Activated T-helper 1 cell treated with anti-CD3 and anti-CD28 coated beads, Interleukin-12 subunit alpha, Interleukin-12 subunit beta, Interleukin-2, Interleukin-4 antibody, amounts not matched to agents 30 ng/mL and 10 ng/mL and 1 ng/mL, durations not matched to agents 14 hours and 24 hours and 36 hours (primary cell): ENCODE measurements at places on chromosomes 6 and 20. TPM values are rescaled to one million over a fixed set of nuclear protein-coding genes. Genes with fewer than 3 reads are reported as not detected.
A peak's percentile ranks its signal among the peaks of the same experiment; 100 is the strongest.

DNA sequence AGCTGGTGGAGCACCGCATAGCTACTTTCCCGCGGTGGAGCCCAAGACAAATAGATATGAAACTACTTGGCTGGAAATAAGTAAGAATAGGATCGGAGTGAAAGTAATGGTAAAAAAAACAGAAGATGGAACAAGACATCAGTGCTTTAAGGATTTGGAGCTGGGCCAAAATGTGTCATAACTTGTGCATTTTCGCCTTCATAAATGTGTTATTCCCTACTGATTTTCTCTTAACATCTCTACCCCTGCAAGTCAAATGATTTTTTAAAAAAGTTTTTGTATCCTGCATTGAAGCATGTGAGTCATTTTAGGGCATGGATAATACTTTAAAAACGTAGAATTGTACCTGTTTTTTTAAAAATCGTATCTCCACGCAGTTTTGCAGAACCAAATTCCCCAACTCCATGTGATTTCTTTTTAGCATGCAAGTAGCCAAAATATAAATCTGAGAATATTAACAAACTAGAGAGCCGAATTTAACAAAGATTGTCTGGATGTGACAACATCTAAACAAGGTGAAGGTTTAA, 882 bp upstream of the FAM184A start:
- no peak for DNase-seq

- no peak for DNase-seq
Measured at GRCh38 chr6:144335914-144336313, 50.8 kb downstream of the UTRN start.

Gene SLC4A11
- 3.2 and 3.3 TPM in 2 replicates for total RNA-seq

DNA sequence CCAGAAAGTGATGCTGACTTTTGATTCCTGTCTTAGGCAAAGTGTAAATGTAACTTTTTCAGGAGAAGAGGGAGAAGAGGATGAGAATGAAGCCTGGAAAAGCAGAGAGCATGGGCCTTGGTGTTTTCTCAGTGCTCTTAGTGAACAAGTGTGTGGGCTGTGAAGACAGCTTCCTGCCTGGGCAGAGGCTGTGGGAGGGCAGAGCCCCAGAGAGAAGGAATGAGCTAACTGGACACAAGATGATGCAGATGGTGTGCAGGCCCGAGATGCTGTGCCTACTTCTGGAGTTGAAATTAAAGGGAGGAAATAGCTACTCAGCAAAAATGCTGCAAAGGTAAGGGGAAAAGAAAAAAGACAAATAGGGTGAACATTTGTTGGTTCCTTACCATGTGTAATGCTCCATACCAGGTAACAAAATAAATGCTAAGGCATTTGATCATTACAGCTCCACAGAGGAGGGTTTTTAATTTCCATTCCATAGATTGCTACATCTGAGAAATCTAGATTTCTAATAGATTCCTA, 87.0 kb upstream of the CEP162 start:
- no peak for DNase-seq

- DNase-seq, result no peak
Measured at GRCh38 chr6:6780231-6780630, 191.7 kb downstream of the LY86 start.

DNA sequence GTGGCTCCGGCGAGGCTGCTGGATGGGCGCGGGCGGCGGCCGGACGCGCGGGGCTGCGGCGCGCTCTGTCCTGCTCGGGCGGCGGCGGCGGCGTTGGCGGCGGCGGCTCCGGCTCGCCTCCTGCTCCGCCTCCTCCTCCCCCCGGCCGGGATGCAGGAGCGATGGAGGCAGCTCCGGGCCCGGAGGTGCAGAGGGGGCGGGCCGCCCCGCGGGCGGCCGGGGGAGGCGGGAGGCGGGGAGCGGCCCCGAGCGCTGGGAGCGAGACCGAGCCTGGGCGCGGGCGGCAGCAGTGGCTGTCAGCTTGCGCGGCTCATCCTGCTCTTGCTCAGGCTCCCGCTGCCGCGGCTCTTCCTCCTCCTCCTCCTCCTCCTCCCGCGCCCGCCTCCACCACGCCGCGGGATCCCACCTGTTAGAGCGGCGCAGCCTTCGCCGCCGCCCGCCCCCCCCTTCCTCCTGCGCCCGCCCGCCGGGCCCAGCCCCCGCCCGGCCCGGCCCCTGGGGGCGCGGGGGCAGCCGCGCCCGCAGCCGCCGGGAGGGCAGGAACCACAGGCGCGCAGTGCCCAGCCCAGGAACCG, at the start of gene NOL4L:
Gene NOL4L (minus strand): TSS at position 323 of the 575 bp plus-strand sequence. CDS start 443 bp downstream, outside the sequence.
- peak; percentile 17 for DNase-seq

- DNase-seq, result no peak
Measured at GRCh38 chr6:89434954-89435353, 2.0 kb downstream of the ANKRD6 start.

DNA sequence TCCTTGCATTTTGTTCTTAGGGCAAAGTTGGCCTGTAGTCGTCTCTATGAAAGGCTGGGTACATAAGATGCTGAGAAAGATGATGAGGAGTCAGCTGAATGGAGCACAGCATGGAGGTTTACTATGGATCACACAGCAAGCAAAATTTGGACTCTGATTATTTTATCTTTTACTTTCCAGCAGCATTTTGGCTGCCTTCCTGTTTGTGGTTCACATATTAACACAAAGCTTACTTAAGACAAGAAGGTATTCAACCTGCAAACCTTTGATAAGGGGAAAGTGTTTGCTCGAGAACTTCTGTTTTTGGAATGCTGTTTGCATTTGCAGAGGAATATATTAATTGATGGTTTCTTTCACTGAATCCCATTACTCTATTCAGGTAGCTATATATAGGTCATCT, 103.1 kb upstream of the ENPP5 start:
- DNase-seq, result no peak

Gene REM1
- not detected in 2 replicates for total RNA-seq

GRCh38 chr20:621125-621756, 11.1 kb upstream of the TCF15 start:
- DNase-seq, result no peak

Gene HDGFL1
- not detected in 2 replicates for total RNA-seq

DNA sequence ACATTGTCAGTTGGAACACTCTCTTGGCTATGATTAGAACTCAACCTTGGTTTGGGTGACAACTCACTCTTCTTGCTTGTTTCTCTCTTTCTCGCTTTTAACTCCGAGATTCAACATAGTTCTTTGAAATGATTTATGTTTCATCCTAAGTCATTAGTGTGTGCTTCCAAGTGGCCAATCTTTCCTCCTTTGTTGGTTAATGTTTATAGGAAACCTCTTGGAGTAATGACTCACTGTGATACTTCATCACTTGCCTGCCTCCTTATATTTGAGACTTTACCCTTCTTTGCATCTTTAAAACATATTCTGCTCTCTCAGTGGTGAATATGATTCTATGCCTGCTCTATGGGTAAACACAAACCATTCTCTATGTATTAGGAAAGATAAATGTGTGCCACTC, 279.7 kb upstream of the FLRT3 start:
- DNase-seq, result no peak

GRCh38 chr6:144353871-144354314, 68.8 kb downstream of the UTRN start:
- no peak for DNase-seq

- no peak for DNase-seq
Measured at GRCh38 chr6:127289934-127290333, 23.3 kb downstream of the RNF146 start.

DNA sequence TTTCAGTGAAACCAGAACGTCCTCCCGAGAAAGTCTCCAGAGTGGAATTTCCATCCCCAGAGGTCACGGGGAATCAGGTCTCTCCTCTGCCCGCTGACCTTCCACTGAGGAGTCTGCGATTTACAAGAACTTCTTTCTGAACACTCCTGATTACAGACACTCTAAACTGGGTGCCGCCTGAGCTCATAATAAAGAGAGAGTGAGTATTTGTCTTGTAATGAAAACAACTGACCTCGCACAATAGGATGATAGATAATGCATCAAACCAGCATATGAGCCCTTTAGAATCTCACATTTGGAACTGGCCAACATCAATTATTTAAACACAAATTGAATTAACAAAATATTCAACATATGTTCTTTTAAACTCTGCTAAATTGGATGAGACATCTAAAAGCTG, 47.5 kb downstream of the DLL1 start:
- no peak for DNase-seq

GRCh38 chr6:148112851-148113319, 229.8 kb upstream of the SASH1 start:
- DNase-seq, result no peak

DNA sequence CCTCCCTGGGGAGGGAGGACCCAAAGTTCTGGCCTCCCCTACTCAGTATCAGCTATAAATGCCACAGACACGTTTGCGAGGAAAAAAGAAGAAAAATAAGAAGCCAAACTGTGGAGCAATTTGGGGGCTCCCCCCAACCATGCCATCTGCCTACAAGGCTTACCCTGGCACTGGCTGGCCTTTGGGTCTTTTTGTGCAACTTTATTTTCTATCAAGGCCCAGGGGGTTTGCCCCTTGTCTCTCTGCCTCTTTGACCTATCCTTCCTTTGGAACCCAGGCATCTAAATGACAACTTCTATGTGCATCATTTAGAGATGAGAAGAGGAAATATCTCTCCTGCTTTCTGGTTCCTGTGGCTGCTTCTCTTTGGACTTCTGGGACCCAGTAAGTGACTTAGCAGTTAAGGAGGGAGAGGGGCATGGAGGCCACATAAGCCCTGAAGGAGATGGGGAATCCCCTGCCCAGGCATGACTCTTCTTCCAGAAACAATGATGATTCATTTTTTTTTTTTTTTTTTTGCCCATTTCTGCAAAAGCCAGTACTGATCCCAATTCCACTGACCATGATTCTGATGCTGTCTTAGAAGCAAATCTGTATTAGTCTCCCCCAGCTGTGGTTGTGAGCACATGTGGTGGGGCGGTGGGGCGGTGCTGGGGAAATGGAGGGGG, at the start of gene MUC22:
Gene MUC22 (plus strand): TSS at position 82 of the 668 bp plus-strand sequence. CDS start 233 bp downstream, at position 315.
- no peak for DNase-seq

DNA sequence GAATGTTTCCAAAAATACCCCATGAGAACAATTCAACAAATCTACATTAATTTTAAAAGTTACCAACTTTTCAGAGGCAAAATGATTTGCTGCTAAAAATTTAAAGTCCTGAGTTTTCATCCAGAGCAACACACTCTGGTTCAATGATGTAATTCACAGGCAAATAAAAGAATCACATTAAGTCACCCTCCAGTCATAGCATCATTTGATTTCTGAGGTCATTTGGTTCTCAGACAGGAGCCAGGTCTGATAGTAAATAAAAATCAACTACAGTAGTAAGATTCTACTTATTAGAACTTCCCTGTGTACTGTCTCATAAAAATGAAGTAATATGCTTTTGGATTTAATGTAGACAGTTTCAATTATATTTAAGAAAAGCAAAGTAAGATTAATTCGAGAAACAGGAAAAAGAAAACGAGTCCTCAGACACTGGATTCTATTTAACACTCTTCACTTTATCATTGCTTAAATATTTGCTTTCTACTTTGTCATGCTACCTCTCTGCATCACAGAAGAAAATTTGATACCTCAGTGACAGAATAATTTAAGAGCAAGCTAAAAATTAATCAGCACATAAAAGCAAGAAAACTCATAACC, 25.8 kb downstream of the MAP7 start:
- no peak for DNase-seq

- no peak for DNase-seq
Measured at GRCh38 chr6:98840385-98840784, 6.0 kb downstream of the POU3F2 start.

GRCh38 chr6:97501853-97502252, 218.8 kb upstream of the MMS22L start:
- DNase-seq, result no peak

Gene HTR1B
- not detected in 2 replicates for total RNA-seq

DNA sequence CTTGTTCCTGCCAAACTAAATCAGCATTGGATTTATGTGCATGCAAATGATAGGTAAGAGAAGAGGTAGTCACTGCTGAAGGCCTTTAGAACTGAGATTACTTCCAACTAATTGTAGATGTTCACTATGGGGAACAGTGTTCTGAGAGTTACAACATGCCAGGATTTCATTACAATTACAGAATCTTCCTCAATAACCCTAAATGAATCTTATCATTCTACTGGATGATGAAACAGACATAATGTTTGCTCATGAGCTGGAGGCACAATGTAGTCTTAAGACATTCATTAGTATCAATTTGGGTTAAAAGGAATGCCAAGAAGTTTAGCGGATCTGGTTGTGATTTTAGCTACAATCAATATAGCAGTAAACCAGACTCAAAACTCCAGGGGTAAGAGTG, 248.9 kb upstream of the THEMIS start:
- no peak for DNase-seq

GRCh38 chr20:32192698-32193097, 14.8 kb downstream of the PLAGL2 start:
- no peak for DNase-seq

- DNase-seq, result no peak
Measured at GRCh38 chr6:121593011-121593641, 157.7 kb downstream of the GJA1 start.

Gene BCAS1
- not detected in 2 replicates for total RNA-seq

Gene SLC32A1
- not detected in 2 replicates for total RNA-seq

DNA sequence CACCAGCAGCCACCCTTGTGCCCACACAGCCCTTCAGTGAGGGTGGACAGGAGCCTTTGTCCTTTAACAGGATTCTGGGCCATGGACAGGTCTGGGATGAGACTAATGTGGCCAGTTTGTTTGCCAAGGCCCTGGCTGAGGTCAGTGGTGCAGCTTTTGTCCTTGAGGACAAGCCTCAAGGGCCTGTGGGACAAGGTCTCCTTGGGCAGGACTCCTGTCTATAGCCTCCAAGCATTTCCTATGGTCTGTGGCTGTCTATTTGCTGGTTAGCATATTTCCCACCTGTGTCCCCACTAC, 44.1 kb downstream of the SUN5 start:
- no peak for DNase-seq

Gene FAM217A
- total RNA-seq, result not detected in 2 replicates

- DNase-seq, result no peak
Measured at GRCh38 chr20:53344891-53345290, 248.7 kb downstream of the ZNF217 start.

GRCh38 chr6:25403150-25403549, 124.0 kb downstream of the CARMIL1 start:
- DNase-seq, result no peak

DNA sequence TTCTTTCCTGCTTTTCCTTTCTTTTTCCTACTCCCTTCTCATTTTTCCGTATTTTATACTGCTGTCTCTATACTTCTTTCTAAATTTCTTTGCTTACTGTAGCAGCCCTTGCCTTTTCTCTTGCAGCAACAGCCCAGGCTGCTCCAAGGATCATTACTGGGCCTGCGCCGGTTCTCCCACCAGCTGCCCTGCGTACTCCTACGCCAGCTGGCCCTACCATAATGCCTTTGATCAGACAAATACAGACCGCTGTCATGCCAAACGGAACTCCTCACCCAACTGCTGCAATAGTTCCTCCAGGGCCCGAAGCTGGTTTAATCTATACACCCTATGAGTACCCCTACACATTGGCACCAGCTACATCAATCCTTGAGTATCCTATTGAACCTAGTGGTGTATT, 148.8 kb downstream of the QKI start:
- no peak for DNase-seq

DNA sequence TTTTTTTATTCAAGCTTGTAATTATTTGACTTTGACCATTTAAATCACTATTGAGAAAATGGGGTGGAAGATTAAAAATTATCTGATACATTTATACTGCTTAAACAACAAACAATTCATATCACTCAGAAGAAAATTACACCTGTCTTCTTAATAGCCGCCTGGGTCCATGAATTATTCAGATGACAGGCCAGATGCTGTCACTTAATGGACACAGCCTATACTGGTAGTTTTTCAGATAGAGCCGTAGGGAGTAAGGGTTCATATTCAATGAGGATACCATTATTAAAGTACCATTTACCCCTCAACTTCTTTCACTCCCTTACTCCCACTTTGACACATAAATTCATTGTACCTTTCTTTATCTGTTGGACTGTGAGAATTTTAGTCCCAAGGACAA, 1193.4 kb upstream of the MAP3K7 start:
- no peak for DNase-seq

GRCh38 chr6:42338744-42339222, 112.9 kb downstream of the TRERF1 start:
- DNase-seq, result no peak
